ENCODE measurements at places on chromosomes 6 and 20. TPM values are rescaled to one million over a fixed set of nuclear protein-coding genes. Genes with fewer than 3 reads are reported as not detected.

The WFDC13 gene
- total RNA-seq: not detected

The NOX3 gene
- not detected for total RNA-seq

The EDEM2 gene
- total RNA-seq: 57.6 TPM

The ATP9A gene
- total RNA-seq: 26.5 TPM

The NTSR1 gene
- total RNA-seq: 0.15 TPM

The IMPG1 gene
- total RNA-seq: not detected

The HTR1E gene
- not detected for total RNA-seq

Measured in mammary microvascular endothelial cell (primary cell).